GM23248 (cell line): ENCODE measurements at places on chromosomes 16 and 17. TPM values are rescaled to one million over a fixed set of nuclear protein-coding genes. Genes with fewer than 3 reads are reported as not detected.

TP53TG3C gene
- total RNA-seq = not detected in 2 replicates

TMEM235 gene
- not detected in 2 replicates for total RNA-seq

- peaks cover 20% of the 10 kb centered on the region for H3K27me3 ChIP-seq
- no peak for DNase-seq
- no peaks in the 10 kb centered on the region for H3K36me3 ChIP-seq
- no peak overlapping the region for H3K4me3 ChIP-seq
Measured at GRCh38 chr17:37769050-37769449, 24.2 kb upstream of the HNF1B start.

DNA sequence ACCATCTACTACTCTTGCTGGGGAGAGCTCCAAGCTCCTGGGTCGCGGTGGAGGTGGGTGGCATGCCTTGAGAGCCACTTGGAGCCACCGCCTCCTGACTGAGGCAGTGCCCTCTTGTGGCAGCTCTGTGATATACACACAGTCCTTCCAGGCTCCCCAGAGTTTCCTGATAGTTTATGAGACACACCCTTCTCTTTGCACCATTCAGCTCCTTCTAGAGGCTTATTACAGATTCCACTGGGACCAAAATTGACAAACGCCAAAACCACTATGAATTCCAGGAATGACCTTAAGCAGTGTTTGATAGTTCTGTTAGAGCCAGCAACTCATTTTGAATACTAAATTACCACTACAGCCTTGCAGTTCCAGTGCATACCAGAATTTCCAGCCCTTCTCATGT lies 170.1 kb upstream of the CDH13 start:
- peaks cover 34% of the 10 kb centered on the region for H3K27me3 ChIP-seq
- peak; percentile 78 for DNase-seq
- no peaks in the 10 kb centered on the region for H3K4me1 ChIP-seq
- no peak overlapping the region for H3K27ac ChIP-seq
- H3K4me3 ChIP-seq = no peak overlapping the region

- H3K27ac ChIP-seq = no peak overlapping the region
- 0 out of 2 replicates have a peak, but pooled peaks cover 4% of the 10 kb centered on the region for H3K4me1 ChIP-seq
- H3K27me3 ChIP-seq = peaks cover 9% of the 10 kb centered on the region; the same call in 1 of the 2 replicates
- no peaks in the 10 kb centered on the region for H3K36me3 ChIP-seq
Measured at GRCh38 chr17:58189436-58190146, 2.9 kb upstream of the EPX start.

DNA sequence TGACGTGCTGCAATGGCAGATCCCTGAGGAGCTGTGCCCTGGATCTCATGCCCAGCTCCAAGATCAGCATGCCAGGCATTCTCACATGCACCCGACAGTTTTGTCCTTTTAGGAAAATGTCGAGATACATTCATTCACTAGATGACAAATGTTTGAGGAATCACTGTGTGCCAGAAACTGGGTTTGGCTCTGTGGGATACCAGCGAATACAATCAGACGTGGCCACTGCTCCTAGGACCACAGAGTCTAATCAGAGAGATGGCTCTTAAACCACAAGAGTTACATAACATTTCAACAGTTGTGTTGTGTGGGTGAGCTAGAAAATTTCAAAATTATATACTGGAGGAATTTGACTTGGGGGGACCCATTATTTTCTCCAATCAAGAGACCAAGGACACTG lies 579.7 kb downstream of the CDH13 start:
- no peak overlapping the region for H3K27ac ChIP-seq
- H3K4me1 ChIP-seq = peaks cover 6% of the 10 kb centered on the region; the same call in 1 of the 2 replicates
- H3K36me3 ChIP-seq = no peaks in the 10 kb centered on the region
- no peaks in the 10 kb centered on the region for H3K27me3 ChIP-seq
- DNase-seq = peak; percentile 34
- no peak overlapping the region for H3K4me3 ChIP-seq

INCA1 gene
- total RNA-seq = 0.32 and 1.0 TPM in 2 replicates
